ENCODE measurements at places on chromosomes 5 and 9.
A peak's percentile ranks its signal among the peaks of the same experiment; 100 is the strongest.

DNA sequence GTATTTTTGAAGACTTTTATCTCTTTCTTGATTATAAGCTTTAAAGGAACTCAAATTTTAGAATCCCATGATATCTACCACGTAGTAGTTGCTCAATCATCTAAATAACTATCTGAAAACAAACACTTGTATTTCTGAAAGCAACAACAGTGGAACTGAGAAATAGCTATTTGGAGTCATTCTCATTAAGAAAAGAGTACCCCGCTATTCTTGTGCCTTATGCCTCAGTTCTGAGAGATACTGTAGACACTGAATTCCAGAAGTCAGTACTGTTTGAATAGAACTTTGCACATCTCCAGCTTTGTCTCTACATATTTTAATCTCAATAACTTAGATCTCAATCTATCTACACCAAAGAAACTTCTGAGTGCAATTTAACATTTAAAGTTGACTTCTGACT lies 11.4 kb downstream of the CHD1 start:
- no peak for DNase-seq

DNA sequence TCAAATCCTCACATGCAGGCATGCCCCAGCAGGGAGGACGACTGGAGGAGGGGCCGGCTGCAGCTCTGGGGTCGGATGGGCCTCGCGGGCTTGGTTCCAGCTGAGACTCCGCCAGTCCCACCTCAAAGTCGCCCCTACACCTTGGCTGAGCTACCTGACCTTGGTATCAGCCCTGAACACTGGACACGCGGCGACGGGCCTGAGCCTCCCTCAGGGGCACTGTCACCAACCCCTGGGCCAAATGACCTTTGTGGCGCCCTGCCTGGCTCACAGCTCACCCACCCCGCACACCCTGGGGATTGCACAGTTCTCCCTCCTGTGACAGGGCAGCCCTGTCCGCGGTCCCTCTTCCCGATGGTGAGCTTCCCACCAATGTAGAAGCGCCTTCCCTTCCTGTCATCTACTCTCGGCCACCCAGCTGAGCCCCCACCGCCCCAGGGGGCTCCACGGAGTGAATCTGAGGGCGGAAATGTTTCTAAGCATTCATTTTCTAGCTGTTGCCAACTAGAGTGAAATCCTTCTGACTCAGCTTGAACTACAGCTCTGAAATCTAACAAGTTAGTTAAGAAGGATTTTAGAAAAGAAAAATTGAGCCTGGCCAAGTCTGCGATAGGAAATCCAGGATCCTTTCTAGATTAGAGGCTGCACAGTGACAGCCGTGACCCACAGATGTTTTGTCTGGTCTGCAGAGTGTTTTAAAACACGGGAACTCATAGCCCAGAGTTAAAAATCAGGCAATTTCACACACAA lies 138.9 kb upstream of the PHYKPL start:
- DNase-seq = no peak

DNA sequence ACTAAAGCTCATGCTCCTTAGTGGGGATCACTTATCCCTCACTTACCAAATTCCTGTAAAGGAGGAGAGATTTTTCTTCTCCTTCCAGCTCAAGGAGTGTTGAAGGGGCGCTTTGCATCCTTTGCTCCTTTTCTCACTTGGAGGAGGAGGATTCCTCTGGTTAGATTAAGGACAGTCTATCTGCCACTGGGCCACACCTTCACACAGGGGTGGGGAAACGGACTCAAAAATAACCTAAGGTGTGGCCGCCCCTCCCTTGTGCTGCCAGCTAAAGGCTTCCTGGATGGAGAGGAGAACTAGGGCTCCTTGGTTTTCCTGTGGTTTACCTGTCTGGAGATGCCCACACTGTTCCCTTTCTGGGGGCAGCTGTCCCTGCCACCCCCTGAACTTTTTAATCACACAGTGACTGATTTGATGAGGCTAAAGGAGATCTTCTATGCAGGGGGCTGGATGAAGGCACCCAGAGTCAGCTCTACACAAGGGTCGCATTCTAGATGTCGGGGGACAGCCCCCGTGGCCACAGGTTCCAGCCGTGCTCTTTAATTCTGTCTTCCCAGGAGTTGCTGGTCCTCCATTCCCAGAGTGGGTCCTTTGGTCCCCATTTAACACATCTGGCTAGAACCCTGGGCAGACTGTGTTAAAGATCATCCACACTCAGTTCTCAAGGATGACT lies 14.4 kb downstream of the GLRX start:
- DNase-seq = no peak

DNA sequence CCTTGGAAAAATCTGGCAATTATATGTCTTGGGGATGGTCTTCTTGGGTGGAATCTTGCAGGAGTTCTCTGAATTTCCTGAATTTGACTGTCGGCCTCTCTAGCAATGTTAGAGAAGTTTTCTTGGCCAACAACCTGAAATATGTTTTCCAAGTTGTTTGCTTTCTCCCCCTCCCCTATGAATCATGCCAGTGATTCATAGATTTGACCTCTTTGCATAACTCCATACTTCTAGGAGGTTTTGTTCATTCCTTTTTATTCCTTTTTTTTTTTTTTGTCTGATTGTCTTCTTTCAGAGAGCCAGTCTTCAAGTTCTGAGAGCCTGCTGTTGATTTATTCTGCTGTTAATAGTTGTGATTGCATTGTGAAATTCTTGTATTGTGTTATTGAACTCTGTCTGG lies 56.7 kb upstream of the SLC44A1 start:
- DNase-seq = peak; percentile 32

DNA sequence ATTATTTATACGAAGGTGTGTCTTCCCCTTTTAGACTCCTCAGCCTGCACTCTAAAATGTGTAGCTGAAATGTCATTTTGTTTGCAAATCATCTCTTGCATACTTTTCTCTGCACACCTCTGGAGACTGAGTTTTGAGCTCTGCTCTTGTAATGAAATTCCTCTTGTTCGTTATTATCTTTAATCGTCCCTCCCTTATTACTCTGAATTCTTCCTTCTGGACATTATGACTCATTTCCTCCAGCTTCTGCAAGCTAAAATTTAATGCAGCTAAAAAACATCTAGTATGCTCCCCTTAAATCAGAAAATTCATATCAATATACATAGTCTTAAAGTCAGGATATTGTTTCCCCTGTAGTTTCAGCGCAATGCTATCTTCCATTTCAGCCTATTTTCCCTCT lies 13.5 kb downstream of the ISL1 start:
- DNase-seq = no peak

DNA sequence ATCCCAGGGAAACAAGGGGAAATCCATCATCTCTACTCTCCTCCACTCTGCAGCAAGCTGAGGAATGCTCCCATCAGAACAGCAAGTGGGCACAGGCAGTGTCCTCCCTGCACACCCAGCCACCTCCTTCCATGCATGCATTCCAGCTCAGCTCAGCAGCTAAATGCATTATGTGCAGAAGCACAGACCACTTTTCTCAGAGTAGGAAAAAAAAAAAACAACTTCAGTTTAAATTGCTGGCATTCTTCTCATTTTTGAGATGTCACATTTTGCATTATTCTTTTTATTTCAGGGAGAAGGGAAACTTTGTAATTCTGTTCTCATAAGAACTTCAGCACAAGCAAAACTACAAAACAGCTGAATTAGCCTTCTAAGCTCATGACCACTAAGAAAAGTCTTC lies 312.2 kb downstream of the SEMA5A start:
- no peak for DNase-seq

DNA sequence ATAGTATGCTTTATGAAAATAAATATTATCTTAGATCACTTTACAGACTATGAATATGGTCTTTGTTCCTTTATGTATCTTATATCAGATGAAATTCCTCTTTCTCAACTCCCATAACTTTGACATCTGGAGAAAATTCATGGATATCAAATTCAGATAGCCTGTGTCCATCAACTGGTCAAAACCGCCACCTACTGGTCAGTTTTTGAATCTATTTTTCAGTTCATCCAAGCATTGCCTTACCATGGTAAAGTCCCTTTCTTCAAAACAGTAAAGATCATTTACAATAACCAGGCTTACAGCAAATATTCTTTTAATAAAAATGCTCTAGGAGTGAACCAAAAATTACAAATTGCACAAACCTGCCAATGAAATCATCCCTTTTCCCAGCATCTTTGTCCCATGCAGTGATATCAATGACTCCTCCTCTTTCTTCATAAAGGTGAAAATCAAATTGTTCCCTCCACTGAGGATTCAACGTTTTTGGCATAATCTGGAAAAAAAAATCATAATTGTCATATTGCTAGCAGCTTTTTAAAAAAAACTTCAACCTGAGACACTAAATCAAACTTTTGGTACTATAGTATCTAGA lies 290.5 kb downstream of the SLF1 start:
- DNase-seq = peak; percentile 40
